MCF 10A (cell line): ENCODE measurements at places on chromosomes 13 and 19. TPM values are rescaled to one million over a fixed set of nuclear protein-coding genes. Genes with fewer than 3 reads are reported as not detected.

VSIG10L gene
- 0.58 and 0.74 TPM in 2 replicates for total RNA-seq

PGLYRP1 gene
- total RNA-seq, result not detected in 2 replicates

CGB7 gene
- total RNA-seq, result 2.3 and 2.5 TPM in 2 replicates

MAST1 gene
- 1.0 and 1.6 TPM in 2 replicates for total RNA-seq

RFPL4AL1 gene
- total RNA-seq, result not detected in 2 replicates

BEST2 gene
- 0.70 and 0.83 TPM in 2 replicates for total RNA-seq

ZNF772 gene
- total RNA-seq, result 9.9 and 10.9 TPM in 2 replicates

KLF1 gene
- total RNA-seq, result not detected in 2 replicates

SHISA7 gene
- not detected in 2 replicates for total RNA-seq

TRMT1 gene
- 47.5 and 63.2 TPM in 2 replicates for total RNA-seq

NR2F6 gene
- 32.8 and 36.3 TPM in 2 replicates for total RNA-seq

PSG3 gene
- total RNA-seq, result not detected in 2 replicates

ZSCAN22 gene
- total RNA-seq, result 3.8 and 4.7 TPM in 2 replicates

CCDC70 gene
- total RNA-seq, result not detected in 2 replicates

SIAH3 gene
- not detected in 2 replicates for total RNA-seq

KLK8 gene
- not detected in 2 replicates for total RNA-seq

ZNF222 gene
- 3.3 and 4.3 TPM in 2 replicates for total RNA-seq

PDX1 gene
- 0.17 and 0.35 TPM in 2 replicates for total RNA-seq
